ENCODE measurements at places on chromosomes 4 and X. TPM values are rescaled to one million over a fixed set of nuclear protein-coding genes. Genes with fewer than 3 reads are reported as not detected.

DOK7 gene
- 0.28 TPM for polyA plus RNA-seq

SMARCAD1 gene
- 58.8 TPM for polyA plus RNA-seq

TRMT44 gene
- 20.6 TPM for polyA plus RNA-seq

C4orf54 gene
- 0.04 TPM for polyA plus RNA-seq

CPLX1 gene
- polyA plus RNA-seq, result 0.98 TPM

DNA sequence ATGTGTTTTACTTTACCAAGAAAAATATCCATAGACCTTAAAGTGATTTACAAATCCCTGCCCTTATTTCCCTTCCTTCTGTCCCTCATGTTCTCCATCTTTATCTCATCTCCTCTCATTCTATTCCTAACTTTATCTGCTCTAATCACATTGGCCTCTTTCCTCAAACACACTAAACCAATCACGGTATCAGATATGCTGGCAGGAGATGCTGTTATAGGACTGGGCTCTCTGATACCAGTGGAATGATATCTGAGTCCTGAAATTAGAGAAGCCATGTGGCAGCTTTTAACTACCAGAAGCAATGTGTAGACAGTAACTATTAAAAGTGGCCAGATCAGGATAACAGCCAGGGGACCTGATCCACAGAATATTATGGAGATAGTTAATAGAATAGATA is 49.9 kb upstream of the GIMD1 start:
- DNase-seq, result no peak

GRCh38 chrX:68910731-68911428 is 82.1 kb downstream of the EFNB1 start:
- no peak for DNase-seq

GRCh38 chr4:17699380-17699779 is 82.0 kb downstream of the FAM184B start:
- DNase-seq, result no peak

GRCh38 chr4:86338521-86338920 is 21.3 kb downstream of the MAPK10 start:
- DNase-seq, result no peak

GRCh38 chr4:52617336-52618020 is 41.6 kb downstream of the USP46 start:
- DNase-seq, result no peak

- DNase-seq, result no peak
Measured at GRCh38 chr4:124868495-124868894, 156.0 kb upstream of the ANKRD50 start.

DNA sequence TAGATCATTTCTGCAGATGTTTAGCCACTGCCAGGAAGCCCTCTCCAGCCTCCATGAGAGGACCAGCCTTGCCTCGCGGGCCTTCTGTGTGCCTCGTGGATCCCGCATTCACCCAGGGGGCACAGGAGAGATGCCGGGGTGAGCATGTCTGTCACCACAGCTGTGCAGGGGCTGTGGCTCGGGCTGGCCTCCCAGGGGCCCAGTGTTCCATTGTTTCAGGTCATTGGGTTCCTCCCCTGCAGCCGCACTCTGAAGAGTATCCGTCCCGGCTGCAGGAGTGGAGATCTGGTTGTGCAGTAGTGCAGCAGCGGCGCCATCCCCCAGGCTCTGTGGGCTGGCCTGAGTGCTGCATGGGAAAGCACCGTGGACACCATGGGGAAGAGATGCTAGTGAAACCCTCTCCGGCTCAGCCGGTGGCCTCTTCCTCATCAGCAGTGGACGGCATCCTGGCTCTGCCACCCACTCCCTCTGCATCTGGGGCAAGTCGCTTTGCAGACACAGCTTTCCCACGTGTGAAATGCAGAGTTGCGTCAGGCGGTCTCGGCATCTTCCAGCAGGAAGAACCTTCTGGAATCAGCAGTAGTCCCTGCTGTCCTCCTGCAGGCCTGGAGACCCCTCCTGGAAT is 29.1 kb downstream of the TBC1D14 start:
- peak; percentile 88 for DNase-seq

DNA sequence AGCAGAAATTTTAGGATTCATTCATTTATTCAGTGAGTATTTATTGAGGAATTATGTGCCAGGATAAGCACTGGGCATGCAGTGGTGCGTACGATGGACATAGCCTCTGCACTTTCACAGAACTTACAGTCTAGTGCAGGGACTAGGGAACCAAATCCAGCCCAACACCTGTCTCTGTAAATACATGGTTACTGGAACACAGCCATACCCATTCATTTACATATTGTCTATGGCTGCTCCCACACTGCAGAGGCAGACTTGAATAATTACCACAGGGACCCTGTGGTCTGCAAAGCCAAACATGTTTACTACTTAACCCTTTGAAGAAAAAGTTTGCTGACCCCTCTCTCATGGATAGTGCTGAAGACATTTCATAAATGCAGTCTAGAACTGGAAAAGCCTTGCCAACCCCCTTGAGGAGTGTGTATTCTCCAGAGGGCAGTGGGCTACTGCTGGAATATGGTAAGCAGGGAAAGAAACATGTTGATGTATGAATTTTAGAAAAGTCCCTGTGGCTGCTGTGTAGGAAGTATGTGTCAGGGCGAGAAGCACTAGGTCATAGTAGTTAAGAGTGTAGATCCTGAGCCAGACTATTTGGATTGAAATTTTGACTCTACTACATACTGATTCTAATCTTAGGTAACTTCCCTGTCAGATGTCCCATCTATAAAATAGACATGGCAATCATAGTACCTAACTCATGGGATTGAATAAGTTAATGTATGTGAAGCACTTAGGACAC is 75.5 kb downstream of the GALNT7 start:
- DNase-seq, result no peak

DNA sequence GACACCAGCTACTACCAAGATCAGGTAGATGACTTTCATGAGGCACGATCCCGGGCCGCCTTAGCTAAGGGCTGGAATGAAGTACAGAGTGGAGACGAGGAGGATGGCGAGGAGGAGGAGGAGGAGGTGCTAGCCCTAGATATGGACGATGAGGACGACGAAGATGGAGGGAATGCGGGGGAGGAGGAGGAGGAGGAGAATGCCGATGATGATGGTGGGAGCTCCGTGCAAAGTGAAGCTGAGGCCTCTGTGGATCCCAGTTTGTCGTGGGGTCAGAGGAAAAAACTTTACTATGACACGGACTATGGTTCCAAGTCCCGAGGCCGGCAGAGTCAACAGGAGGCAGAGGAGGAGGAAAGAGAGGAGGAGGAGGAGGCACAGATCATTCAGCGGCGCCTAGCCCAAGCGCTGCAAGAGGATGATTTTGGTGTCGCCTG is 481 bp downstream of the UTP3 start:
- DNase-seq, result no peak

DNA sequence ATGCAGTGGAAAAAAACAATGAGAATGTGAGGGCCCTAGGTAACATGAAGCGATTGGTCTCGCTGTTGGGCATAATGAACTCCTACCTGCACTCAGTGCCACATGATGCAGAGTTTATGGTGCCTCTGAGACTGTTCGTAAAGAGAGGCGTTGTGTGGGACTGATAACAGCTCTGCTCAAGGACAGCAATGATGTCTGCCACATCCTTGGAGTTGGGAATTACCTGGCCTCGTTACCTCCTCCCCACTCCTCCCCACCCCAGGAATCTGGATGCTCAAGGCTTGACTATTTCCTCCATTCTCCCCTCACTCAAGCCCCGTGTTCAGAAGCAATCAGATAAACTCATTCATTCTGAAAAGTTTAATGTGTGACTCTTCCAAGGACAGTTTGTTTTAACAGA is 148.0 kb upstream of the JADE1 start:
- DNase-seq, result no peak

DNA sequence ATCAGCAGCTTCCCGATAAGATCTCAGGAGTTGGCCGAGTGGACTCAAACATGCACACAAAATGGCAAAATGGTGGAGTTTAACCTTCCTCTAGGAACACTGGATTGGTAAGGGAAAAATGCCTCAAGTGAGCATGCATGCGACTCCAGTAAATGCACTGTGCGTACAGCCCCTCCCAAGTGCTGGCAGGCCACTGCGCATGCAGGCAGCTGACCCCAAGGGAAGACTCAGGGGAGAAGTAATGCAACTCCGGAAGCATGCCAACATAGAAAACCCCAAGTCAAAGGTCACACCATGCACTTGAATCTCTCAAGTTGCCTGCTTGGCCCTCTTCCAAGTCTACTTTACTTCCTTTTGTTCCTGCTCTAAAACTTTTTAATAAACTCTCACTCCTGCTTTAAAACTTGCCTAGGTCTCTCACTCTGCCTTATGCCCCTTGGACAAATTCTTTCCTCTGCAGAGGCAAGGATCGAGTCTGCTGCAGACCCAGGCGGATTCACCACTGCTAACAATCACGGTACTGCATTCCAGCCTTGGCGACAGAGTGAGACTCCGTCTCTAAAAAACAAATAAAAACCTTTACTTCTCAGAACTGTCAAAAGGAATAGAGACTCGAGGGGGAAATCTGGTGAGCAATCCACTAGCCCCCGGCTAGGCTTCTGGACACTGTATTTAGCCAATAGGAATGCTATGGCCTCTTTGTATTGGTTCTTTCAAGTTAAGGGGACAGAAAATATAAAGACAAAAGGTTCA is 33.5 kb downstream of the NYX start:
- no peak for DNase-seq

DNA sequence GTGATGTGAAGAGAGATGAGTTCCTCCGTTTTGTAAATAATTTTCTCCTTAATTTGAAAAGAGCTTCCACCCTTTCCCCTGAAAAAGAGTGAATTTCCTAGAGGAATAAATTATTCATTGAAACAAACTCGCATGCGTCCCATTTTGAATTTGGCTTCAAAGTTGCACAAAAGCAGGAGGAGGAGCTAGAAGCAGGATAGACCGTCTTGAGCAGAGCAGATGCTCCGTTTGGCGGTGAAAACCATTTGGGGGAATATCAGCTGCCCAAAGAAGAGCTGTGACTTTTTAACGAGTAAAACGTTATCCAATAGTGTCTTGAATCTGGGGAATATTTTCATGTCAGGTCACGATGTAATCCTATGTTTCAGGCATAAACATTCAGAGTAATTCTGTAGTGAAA is 42.0 kb downstream of the FAM149A start:
- DNase-seq, result no peak

GRCh38 chrX:8289523-8289922 is 118.5 kb upstream of the VCX2 start:
- DNase-seq, result no peak

GRCh38 chr4:176833400-176834175 is 40.9 kb upstream of the VEGFC start:
- no peak for DNase-seq

DNA sequence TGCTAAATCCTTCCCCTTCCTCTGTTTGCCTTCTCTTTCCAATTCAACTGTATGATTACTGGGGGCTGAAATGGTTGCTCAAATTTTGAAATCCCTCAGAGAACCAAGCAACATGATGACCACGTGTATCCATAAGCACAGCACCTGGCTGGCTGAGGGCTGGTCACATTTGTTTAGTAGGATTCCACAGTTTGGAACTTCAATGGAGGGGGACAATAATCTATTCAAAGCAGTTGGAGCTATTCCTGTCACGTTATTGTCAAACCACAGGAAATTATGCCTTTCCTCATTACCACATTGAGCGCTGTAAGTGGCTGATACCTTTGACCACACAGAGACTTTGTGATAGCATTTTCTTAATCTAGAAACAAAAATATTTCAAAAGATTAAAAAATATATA is 7.0 kb downstream of the TMSB4X start:
- no peak for DNase-seq

- no peak for DNase-seq
Measured at GRCh38 chr4:38160487-38161207, 200.4 kb downstream of the PTTG2 start.

GRCh38 chr4:178941975-178942374 is 1499.7 kb upstream of the AGA start:
- DNase-seq, result no peak

DNA sequence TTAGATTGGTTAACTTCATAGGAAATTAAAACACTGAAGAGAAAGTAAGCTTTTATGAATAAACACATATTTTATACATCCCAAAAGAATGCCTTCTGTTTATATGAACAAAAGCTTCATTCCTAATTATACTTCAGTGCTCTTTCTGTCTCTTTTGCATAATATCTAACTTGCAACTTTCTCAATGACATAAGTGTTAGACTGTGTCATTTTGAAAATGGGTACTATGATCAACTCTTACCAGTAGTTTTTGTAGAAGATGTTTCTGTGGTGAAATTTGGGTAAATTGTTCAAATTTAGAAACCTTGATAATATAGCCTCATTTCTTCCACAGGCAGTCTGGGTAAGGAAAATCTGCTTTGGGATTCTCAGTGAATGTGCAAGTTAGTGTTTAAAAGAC is 991.4 kb downstream of the CCSER1 start:
- DNase-seq, result no peak

- no peak for DNase-seq
Measured at GRCh38 chrX:54208531-54208930, 25.5 kb upstream of the FAM120C start.

DNA sequence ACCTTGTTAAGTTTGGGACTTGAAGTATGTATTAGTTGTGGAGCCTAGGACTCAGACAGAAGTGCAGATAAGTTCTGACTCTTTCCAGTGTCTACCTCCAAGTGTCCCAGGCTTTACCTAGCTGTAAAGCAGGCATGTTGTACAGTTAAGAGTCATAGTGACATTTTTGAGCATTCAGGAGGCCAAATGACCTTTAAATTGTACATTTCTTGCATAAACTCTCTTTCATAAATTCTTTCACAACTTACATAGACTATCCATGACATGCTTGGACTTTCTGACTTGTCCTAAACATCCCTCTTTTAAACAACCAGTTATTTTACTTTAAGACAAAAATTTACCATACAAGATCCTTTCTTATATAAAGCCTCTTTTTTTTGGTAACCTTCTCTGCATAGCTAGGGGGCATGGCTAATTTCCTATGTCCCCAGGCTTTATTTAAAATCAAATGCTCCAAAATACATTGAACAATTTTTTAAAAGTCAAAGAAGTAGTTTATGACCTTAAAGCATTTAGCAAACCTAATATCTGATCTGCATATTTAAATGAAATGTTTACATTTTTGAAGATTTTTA is 40.1 kb upstream of the UGT8 start:
- DNase-seq, result no peak

DNA sequence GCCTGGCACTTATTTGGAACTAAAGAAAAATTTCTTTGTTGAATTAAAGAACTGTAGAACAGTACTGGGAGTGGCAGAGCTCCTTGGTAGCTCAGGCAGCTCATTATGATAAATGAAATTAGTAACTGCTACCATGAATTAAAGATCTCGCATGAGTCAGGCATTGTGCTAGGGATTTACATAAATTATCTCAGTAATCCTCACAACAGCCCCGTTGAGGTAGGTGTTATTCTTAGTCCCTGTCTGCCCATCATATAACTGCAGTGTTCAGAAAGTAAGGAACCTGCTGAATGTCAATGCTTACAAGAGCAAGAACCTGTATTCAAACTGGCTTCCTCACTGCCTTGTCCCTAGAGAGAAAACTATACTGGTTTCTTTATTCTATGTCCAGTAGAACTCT is 108.3 kb downstream of the NLGN4X start:
- DNase-seq, result no peak

- DNase-seq, result no peak
Measured at GRCh38 chrX:81286608-81287007, 84.7 kb downstream of the SH3BGRL start.
